ENCODE measurements at places on chromosomes 1 and 21.

DNA sequence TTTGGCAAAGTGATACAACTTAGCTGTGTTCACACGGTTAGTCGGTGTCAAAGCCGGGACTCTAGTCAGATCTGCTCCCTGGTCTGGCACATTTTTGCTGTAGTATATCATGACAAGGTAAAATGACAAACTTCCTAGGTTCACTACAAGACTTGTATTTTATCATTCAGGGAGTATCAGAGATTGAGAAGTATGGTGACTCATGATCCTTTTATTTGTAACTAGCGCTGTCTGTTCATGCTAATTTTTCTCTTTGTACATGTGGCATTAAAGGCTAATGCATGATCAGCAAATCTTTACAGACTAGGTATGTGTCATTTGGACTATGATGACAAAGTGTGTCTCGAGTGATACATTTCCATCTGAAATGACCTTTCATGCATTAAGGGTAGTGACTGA is 326.7 kb downstream of the SIPA1L2 start:
- DNase-seq: no peak

DNA sequence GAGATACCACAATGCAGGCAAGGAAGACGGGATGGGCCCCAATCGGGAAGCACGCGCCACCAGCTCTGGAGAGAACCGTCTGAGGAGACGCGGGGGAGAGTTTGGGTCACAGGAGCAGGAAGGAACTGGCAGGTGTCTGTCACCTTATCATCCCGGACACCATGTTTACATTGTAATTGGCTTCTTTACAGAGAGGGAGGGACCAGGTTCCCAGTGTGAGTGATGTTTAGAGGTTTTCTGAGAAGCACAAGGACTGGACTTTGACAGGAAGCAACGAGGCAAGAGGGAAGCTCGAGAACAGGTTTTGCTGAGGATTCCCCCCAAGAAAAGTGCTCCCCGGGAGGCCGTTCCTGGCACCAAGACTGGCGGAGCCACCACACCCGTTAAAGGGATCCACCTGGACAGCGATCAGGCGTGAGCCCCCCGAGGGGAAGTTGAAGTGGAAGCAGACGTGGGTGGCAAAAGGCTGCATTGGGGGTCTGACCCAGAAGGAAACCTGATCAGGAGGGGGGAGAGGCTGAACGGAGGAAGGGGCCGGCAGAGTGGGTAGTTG is 957 bp downstream of the EPS15 start:
- peak; percentile 75 for DNase-seq

GRCh38 chr1:205626216-205626615 is 5.6 kb downstream of the ELK4 start:
- no peak for DNase-seq

GRCh38 chr1:219686171-219686570 is 73.3 kb upstream of the ZC3H11B start:
- DNase-seq: no peak

DNA sequence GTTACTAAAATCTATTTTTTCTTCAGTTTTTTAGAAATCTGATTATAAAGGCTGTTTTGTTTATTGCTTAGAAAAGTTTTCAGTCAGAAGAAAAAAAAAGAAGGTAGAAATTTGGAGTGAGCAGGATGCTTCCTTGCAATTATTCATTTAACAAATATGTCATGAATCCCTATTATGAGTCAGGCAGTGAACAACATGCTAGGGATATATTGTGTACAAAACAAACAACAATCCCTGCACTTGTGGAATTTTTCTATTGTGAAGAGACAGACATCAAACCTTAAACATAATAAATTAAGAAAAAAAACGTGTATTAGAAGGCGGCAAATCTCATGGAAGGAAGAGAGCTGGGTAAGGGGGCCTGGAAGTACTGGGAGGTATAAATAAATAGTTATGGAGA is 664.1 kb upstream of the CAMK1G start:
- no peak for DNase-seq

- DNase-seq: no peak
These were observed 13.0 kb downstream of the CAPN8 start for GRCh38 chr1:223652436-223652941.

DNA sequence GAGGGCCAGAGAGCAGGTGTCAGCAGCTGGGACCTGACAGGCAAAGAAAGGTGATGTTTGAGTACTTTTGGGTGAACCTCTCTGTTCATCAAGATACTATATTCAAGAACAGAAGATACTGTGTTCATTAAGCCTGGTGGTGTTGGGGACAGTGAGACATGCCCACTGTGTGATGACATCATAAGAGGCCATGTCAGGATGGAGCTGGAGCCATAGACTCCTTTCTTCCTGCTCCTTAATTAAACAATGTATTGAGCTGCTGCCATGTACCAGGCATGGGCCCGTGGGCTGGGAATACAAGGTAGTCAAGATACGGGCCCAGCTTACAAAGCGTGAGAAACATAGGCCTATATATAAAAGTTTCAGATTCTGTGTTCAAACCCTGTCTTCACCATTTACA is 435.4 kb downstream of the RPS6KC1 start:
- DNase-seq: no peak

DNA sequence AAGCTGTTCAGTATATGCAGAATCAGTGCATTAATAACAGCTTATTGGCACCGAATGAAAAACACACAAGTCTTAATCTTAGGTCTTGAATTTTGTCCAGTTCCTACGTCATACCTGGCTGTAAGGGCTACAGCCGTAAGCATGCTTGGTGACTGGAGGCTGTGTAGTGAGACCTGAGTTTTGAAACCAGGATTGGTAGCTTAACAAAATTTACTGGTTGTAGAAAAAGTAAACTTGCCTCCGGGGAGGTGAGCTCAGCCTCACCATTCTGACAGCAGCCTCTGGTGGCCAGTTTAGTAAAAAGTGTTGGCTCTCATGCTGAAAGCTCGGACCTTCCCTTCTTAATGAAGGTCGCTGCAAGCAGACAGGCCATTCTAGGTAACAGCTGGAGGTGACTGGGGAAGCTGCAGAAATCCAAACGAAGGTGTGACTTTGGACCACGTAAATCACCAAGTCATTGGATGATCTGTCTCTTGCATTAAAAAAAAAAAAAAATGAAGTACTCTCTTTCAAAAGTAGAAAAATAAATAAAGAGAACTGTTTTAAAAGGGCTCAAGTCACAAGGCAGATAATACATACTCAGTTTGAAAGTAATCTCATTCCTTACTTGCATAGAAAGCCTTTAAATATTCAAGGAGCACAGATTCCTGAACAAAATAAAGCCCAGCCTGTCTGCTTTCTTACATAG is 48.9 kb downstream of the HLCS start:
- no peak for DNase-seq

GRCh38 chr1:172357753-172358385 is 62.6 kb upstream of the C1orf105 start:
- no peak for DNase-seq

DNA sequence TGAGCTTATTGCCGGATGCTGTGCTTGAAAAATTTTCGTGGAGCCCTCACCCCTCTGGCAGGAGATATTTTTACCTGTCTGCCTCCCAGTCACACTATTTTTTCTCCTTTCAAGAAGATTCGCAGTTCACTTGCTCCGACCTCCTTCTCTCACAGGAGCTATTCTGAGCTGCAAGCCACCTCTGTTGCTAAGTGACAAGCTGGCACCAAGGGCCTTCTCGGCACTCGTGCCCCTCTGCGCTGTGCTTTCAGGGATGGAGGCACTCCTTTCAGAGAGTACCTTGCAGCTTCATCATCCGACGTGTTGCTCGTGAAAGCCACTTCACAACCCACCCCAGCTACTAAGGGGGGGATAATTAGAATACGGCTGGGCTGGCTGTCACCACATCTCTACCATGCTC is 11.6 kb downstream of the SLC6A17 start:
- DNase-seq: no peak

DNA sequence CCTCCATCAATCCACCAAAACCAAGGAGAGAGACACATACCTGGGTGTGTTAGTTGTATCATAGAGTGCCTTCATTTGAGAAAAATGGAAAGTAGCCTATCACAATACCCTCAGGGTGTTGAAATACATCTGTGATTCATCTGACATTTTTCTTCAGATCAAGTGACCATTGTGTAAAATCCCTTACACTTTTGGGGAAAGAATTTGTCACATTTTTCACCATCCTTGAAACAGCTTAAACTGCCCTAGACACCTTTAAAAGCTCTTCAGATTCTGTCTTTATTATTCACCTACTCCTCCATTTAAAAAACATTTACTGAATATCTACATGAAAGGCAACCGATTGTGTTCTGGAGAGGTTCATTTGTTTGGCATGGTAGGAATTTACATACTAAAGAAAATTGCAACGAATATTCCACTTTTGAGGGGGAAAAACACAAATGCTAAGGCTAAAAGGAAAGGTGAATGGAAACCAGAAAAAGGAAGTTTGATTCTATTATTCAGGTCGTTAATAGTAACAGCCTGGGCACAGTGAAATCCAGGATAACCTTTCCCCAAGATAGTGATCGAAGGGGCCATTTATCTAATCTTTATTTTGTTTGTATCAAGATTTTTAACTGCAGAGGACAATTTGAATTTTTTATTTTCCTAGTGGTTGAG is 70.4 kb upstream of the SAMSN1 start:
- DNase-seq: no peak

GRCh38 chr1:162701286-162701685 is 69.0 kb downstream of the DDR2 start:
- no peak for DNase-seq

GRCh38 chr1:53336146-53336545 is 8.3 kb upstream of the LRP8 start:
- DNase-seq: no peak

- no peak for DNase-seq
These were observed 74.8 kb downstream of the NOS1AP start for GRCh38 chr1:162144268-162144667.

DNA sequence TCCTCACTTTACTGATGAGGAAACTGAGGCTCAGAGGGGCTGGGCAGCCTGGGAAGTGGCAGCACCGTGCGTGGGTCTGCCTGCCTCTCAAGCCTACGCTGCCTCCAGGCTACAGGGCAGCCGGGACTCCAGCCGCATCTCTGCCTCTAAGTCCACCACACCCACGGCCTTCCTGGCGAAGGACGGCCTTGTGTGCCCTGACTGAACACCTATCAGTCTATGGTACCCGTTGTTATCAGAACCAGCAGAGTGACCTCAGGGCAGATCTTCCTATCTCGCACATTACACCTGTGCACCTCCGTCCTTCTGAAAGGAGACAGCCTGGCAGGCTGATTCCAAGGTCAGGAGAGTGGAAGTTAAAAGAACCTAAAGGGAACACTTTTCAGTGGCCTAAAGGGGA is 35.7 kb upstream of the SLC30A1 start:
- DNase-seq: no peak

DNA sequence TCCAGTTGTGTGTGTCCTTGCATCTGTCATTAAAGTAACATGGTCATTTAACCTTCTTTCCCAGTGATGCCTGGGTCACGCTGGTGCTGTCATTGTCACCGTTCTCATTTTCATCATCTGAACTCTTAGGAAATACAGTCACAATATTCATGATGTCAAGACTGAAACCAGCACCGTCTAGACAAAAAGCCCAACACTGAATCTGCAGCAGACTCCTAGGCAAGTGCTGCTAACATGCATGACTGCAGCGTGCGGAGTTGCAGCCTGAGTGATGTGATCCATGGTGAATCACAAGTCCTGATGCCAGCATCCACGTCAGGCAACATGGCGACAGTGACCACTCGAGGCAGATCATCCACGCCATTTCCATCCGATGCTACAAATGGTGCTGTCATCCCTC is 37.6 kb downstream of the MRPL37 start:
- DNase-seq: no peak

DNA sequence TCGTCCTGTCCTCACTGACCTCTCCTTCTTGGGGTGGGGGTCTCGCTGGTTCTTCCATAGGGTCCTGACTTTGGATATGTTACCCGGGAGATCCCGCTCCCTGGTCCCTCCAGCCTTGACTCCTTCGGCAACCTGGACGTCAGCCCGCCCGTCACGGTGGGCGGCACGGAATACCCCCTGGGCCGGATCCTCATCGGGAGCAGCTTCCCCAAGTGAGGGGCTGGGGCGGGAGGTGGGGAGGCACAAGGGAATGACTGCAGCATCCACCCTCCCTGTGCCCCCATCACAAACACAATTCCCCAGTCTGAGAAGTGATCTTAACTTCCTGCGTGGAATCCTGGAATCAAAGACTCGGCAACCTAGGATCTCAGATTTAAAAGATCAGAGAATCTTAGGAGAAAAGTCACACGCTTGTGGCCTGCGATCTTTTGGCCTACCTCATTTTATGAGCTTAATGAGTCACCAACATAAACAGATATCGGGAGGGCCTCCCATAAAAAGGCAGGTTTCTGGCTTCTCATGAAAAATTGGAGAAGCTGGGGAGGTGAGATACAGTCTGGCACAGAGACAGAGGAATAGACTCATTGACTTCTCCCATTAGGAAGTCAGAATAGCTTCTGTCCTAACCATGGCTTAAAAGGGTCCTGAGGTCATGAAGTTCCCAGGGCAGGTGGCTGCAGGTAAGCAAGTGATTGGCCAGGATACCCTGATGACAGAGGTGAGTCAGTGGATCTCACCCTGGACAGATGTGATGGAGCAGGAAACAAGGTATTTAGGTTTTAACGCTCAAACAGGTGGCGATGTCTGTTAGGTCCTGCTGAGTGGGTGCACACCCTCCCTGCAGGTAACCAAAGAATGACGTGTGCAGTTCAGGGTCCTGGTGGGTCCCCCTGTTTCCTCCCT is 15.9 kb upstream of the PADI3 start:
- DNase-seq: no peak

DNA sequence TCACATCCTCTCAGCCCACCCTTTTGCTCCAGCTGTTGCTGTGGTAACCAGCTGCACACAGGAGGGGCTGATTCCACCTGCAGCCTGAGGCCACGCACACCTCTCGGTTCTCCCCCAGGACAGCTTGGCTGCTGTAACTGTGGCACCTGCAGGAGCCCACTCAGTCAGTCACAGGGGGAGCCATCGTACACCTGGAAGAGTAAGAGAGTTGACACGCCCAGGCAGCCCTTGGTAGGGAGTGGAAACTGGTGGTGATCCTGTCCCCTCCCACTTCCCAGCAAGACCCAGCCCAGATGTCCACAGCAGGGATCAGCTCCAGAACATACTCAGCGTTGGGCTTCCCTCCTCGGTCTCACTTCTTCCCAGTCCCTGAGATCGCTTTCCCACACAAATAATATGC is 32.2 kb upstream of the BACE2 start:
- DNase-seq: no peak

DNA sequence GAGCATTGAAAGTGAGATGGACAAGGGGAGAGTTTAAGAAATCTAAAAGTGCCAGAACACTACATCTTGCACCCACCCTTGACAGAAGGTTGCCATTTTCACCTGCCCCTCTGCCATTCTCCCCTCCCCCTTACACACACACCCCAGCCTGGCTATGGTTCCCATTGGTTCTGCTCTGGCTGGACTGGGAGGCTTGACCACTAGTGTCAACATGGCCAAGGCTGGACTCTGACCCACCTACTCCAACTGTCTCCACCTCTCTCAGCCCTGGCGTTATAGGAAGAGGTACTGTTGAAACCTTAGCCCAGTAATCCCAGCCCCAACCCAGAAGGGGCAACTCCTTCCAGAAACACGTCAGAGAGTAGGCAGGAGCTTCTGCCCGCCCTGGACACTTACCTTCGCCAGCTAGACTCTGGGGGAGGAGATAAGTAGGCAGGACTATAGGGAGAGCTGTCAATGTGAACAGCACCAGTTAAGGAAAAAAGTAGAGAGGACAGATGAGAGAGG is 4.5 kb downstream of the CRTC2 start:
- DNase-seq: no peak

- no peak for DNase-seq
These were observed 361.1 kb downstream of the HHAT start for GRCh38 chr1:210689826-210690225.

- DNase-seq: no peak
These were observed 175.3 kb downstream of the GRIK3 start for GRCh38 chr1:36858981-36859380.

- peak; percentile 92 for DNase-seq
These were observed 9.8 kb downstream of the ATP8B2 start for GRCh38 chr1:154335025-154335714.

GRCh38 chr21:35611708-35612132 is 448.6 kb downstream of the SETD4 start:
- no peak for DNase-seq

Measured in CD4-positive, alpha-beta T cell treated with Interleukin-21 for 1 hour (primary cell).